Stimulated activated CD4-positive, alpha-beta T cell treated with anti-CD3 and anti-CD28 coated beads, Interleukin-4, amount 100 ng/mL, for 48 hours (primary cell): ENCODE measurements at places on chromosomes 7 and 10.

DNA sequence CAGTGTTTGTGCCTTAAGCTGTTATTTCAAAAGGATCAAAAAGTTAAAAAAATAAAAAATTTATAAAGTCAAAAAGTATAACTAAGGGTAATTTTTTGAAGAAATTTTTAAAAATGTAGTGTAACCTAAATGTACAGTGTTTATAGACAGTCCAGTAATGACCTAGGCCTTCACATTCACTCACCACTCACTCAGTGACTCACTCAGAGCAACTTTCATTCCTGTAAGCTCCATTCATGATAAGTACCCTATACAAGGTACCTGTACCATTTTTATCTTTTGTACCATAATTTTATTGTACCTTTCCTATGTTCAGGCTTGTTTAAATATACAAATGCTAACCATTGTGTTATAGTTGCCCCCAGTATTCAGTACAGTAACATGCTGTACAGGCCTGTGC, 21.5 kb downstream of the DNAJC9 start:
- no peak for DNase-seq

GRCh38 chr10:132407846-132408278, 10.9 kb downstream of the PWWP2B start:
- no peak for DNase-seq

GRCh38 chr7:150402671-150403321, 23.7 kb downstream of the ZNF775 start:
- DNase-seq, result no peak

- DNase-seq, result no peak
Observed at GRCh38 chr7:36985866-36986400, 261.6 kb upstream of the AOAH start.

DNA sequence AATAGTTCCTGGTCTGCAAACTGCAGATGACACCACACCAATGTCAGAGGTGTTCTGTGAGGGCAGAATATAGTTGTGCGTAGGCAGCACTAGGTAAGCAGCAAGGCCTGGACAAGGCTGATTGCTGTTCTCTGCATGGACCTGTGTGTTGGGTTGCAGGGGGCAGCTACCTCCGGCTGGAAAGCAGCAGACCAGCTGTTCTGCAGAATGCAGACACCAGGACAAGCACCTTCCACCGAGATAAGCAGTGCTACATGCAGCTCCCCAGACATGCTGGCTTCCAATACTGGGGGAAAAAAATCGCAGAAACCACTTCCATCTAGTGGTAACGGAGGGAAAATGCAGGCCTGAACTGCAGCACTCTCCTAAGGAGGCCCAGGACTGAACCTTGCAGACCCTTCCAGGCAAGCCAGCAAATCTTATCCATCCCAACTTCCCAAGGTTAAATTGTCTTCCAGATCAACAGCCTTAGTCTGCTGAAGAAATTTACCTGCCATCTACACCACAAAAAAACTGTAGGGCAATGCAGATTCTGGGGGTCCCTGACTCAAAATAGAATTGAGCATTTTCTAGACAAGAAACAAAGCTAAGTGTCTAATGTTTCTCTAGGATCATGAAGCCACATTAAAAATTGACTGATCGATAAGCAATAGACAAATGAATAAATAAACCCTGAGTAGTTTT, 50.5 kb upstream of the COBL start:
- no peak for DNase-seq

DNA sequence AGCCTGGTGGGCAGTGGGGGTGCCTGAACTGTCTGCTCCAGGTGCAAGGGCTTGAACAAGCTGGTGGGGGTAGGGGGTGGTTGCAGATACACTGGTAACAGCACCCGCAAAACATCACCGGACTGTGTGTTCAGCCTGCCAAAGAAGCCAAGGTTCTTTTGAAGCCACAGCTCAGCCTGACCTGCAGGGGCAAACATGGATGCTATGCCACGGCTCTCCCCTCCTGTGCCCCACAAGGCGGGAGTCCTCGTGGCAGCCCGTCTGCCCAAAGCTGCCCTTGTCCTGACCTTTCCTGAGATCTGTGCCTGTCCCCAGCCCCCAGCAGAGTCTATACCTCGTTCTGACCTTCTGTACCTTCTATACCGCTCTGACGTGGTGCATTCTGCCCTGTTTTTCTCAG, 285.7 kb downstream of the GLRX3 start:
- DNase-seq, result no peak

DNA sequence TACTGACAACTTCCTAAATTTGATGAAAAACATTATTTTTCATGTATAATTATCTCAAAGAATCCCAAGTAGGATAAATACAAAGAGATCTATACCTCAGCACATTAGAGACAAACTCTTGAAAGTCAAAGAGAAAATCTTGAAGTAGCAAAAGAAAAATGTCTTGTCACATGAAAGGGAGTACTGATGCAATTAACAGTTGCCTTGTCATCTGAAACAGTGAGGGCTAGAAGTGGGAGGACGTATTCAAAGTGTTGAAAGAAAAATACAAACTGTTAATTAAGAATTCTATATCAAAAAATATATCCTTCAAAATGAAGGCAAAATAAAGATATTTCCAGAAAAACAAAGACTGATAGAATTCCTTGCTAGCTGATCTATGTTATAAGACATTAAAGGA, 35.5 kb upstream of the ARHGAP22 start:
- no peak for DNase-seq
